Hematopoietic multipotent progenitor cell treated with erythropoietin and hydrocortisone succinate and interleukin-3 and kit ligand, for 17 days (in vitro differentiated cells): ENCODE measurements at places on chromosomes 4 and X.

DNA sequence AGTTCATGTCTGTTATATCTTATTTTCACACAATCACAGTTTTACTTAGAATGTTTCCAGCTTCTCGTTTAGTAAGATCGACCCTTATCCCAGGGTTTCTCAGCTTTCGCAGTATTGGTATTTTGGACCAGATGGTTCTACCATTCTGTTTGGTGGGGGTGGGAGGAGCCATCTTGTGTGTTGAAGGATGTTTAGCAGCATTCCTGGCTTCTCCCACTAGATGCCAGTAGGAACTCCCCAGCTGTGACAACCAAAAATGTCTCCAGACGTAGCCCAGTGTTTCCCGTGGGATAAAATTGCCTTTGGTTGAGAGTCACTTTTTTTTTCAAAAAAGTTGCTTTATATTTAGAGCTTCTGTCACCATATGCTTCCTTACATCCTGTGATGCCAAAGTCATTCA is 90.9 kb upstream of the TLR2 start:
- no peak for DNase-seq

GRCh38 chr4:8600266-8600665 is 7.7 kb downstream of the CPZ start:
- DNase-seq: no peak

- DNase-seq: peak; percentile 4
Measured at GRCh38 chrX:108001218-108001814, 19.1 kb upstream of the TEX13B start.

GRCh38 chr4:111068883-111069282 is 446.0 kb upstream of the PITX2 start:
- DNase-seq: no peak

DNA sequence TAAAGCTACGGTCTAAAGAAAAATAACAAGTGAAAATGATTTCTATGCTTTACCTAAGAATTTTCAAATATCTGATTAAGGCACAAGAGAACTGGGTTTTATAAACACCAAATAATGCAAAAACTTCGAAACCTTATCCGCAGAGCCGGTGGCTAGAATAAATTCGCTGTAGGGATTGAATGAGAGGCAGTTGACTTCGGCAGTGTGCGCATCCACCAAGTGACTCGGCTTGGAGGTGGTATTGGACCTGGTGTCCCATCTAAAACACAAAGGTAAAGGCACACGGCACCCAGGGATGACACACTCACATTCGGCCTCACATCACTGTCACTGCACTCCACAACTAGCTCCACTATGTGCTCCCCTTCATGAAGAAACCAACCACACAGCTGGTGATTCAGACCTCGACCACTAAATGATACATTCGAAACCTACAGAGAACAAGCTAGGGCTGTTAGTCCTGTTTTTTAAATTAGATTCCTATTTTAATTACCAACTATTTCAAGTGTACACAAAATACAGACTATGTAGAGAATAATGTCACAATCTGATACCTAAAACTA is 17.5 kb downstream of the RBBP7 start:
- DNase-seq: no peak

DNA sequence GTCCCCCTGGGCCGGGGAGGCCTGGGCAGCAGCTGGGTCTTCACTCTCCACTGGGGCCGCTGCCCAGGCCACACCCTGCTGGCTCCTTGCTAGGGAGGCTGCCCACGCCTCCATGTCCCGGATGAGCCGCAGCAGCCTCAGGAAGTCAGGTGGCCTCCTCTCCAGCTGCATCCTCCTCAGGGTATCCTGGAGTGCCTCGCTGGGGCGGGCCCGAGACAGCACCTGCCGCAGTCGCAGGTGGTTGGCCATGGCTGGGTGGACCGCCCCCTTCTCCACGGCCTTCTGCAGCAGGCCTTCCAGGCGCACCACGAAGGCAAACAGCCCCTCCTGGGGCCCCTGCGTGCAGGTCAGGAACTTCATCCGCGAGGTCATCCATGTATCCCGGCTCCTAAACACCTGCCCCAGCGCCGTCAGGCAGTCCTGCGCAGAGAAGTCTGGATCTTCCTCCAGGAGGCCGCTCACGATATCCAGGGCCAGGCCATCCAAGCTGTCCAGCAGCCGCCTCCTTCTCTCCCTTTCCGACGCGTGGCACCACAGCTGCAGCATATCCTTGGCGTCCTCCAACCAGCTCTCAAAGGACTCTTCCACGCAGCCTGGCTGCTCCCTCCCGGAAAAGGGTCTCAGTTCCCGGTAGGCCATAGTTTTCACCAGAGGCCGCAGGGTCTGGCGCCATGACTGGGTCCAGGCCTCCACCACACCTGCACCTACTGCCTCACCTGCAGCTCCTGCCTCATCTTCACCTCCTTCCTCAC is 2.1 kb downstream of the PNMA6F start:
- DNase-seq: no peak

DNA sequence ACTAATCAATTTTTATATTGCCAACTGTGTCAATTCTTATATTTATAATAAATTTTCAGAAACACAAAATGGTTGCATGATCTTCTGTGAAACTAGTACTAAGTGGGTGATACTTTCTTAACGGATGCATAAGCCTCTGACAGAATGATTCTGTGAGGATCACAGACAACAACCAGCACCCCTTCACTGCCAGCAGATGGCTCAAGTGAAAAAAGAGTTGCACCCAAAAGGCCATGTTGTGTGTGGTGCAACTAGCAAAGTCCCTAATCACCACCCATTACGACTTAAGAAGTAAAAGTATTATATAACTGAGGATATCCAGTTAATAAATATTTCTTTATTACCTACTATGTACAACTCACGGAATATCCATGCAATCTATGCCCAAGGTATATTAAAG is 334.0 kb downstream of the PCDH19 start:
- no peak for DNase-seq

DNA sequence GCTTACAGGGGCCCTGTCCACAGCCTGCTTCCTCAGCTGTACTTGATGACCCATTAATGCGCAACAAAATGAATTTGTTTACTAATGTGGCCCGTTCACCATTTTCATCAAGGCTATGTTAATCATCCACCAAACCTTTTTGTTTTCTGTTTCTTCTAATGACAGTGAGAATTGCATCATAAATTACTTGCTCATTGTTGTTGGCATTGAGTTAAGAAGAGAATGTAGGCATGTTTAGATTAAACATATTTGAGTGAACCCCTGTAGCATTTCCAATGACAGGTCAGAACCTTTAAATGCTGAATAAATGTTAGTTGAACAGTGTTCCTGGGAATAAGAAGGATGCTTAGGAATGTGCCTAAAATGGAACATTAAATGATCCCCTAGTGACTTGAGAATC is 183.4 kb downstream of the SPRY1 start:
- no peak for DNase-seq

- DNase-seq: no peak
Measured at GRCh38 chrX:132004728-132005127, 18.4 kb upstream of the STK26 start.

DNA sequence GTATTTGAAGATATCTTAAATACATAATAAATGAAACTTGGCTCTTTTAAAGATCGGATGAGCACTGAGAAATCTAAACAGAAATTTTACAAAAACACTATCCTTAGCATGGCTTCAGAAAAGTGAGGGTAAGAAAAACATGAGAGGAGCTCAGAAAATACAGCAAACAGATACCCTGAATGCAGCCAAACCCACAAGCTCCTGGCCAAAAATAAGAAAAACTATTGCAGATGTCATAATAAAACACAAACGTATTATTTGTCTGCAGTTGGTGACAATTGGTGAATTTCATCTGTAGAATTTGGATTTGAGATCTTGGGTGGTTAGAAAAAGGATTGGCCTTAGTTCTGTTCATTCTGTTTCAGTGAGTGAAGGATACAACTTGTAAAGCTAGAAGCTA is 603.9 kb downstream of the INPP4B start:
- no peak for DNase-seq

- no peak for DNase-seq
Measured at GRCh38 chr4:170037481-170037880, 11.3 kb upstream of the MFAP3L start.

DNA sequence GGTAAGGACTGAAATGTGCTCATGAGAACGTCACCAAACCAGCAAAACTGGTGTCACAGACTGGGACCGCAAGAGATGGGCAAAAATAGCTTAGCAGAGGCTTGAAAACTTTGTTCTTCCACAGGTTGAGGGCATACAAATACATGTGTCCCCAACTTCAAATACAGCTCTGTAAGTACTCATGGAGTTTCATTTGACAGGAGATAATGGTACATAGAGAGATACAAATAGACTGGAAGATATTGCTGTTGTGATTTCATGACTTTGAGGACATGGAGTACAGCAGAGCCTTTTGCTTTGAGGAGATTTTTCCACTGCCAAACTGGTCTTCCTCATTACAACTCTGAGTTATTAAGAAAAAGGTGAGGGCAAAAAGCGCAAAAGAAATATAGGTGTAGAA is 70.7 kb downstream of the STX18 start:
- no peak for DNase-seq

- DNase-seq: no peak
Measured at GRCh38 chrX:103722505-103722904, 11.8 kb downstream of the TMEM31 start.

- peak; percentile 31 for DNase-seq
Measured at GRCh38 chr4:121900132-121900983, 30.1 kb upstream of the BBS7 start.

DNA sequence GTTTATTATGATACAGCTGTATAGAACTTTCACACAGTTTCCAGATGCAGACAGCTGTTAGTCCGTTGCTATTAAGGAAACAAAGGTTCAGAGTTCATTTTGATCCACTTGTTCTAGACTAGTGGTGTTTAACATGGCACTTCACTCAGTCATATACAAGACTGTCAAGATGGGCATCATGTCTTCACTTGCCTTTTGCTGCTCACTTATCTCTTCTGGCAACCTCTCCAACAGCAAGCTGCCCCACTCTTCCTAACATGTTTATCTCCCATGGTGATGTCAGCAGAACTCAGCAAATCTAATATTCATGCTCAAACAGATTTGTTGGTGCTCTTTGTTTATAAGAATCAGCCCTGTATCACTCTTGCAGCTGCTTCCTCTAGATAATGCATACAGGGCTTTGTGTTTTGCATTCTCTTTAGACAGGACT is 236.2 kb upstream of the HAND2 start:
- DNase-seq: no peak

DNA sequence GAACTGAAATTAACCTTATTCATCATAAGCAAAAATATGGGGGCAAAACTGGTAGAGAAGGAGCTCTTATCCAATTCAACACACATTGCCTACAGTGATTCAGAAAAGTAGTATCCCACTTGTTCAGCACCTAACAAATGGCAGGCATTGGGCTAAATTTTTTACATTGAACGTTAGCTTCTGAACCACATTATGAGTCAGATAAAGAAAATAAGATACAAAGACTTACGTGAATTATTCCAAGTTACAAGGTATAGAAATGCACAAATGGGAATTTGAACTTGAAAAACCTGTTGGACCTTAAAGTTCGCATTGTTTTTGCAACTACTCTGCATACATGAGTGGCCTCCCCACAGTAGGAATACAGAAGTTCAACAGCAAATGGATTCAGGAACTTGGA is 210.6 kb downstream of the LDB2 start:
- DNase-seq: no peak

GRCh38 chr4:74330295-74330750 is 22.1 kb downstream of the EPGN start:
- peak; percentile 31 for DNase-seq

DNA sequence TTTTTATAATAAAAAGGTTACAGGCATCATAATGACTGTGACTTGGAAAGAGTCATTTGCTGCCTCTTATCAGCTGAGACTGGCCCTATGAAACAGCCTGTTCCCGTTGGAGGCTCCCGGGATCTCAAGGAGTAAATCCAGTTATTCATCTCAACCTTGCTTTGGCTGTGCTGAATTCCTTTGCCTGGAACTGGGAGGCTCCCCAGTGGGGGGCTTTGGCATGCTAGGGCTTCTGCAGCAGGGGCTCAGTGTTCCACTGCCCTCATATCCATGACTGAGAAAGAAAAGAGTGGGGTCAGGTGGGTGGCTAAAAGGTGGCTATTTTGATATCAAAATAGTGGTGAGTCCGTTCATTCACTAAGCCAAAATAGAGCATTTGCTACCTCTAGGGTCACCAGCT is 71.2 kb downstream of the TRPC5 start:
- no peak for DNase-seq

DNA sequence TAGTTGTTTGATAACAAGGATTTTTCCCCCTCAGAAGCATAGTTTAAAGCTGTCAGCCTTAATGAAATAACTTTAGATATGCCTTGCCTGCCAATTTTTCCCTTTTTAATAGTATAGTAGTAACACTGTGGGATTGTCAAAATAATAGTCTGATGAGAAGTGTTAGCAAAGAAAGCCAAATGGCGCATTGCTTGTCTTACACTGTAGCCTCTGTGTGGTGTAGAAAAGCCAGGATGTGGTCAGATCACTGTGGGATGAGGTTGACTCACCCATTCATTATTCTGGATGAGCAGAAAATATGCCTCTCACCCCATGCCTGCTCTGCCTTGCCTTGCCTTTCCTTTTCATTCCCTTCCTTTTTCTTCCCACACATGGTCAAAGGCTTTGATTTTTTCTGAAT is 257.8 kb upstream of the NRK start:
- no peak for DNase-seq

DNA sequence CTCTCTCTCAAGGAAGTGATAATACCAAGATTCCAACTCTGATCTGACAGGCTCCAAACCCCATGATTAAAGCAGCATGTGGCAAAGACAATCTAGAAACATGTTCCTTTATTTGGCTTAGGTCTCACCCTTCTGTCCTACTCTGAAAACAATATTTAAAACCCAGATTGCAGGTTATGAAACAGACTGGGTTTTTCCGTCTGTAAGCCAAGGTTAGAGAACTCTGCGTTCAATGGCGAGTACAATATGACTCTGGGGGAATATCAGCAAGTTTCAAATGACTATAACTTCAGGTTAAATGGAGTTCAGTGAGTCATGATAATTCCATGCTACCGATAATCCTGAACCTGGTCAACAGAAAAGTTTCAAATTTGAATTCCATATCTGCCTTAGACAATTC is 50.8 kb downstream of the ANAPC10 start:
- no peak for DNase-seq

DNA sequence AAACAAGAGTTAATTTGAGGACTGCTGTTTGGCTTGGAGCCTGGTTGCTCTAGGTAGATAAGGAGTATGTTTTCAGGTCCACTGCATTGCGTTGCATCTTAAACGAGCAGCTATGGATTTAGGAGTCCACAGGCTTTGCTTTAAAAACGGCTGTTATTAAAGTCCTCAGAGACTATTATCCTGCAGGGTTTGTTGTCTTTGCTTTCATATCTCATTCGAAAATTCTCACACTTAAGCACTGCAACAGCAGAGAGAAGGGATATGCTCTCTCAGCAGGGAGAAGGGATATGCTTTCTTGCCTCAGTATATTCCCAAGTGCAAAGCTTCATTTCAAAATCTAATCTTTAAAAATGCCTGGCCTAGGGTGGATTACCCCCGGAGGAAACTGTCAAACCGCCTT is 444.7 kb upstream of the FTHL17 start:
- no peak for DNase-seq
